Tracheal epithelial cell (primary cell): ENCODE measurements at places on chromosomes 5 and 9. TPM values are rescaled to one million over a fixed set of nuclear protein-coding genes. Genes with fewer than 3 reads are reported as not detected.

The AFAP1L1 gene
- 12.1 and 26.0 TPM in 2 replicates for total RNA-seq

The WNK2 gene
- total RNA-seq: 0.24 TPM in 1 of 2 replicates, not detected in the other

The MOCS2 gene
- 18.8 and 23.2 TPM in 2 replicates for total RNA-seq

The OR1J2 gene
- total RNA-seq: not detected in 2 replicates

The TSTD2 gene
- 10.7 and 11.6 TPM in 2 replicates for total RNA-seq

The SMC2 gene
- total RNA-seq: 3.8 and 6.3 TPM in 2 replicates

The PDGFRB gene
- under 0.01 and 0.24 TPM in 2 replicates for total RNA-seq

The SLC25A2 gene
- total RNA-seq: not detected in 2 replicates

The FAXDC2 gene
- total RNA-seq: 1.7 and 2.1 TPM in 2 replicates

The RNF224 gene
- total RNA-seq: under 0.01 and 0.21 TPM in 2 replicates

The PPP3R2 gene
- total RNA-seq: not detected in 2 replicates

The F2RL1 gene
- 32.2 and 94.9 TPM in 2 replicates for total RNA-seq

The SLC46A2 gene
- not detected in 2 replicates for total RNA-seq

The PCDHB11 gene
- total RNA-seq: 0.24 and 0.43 TPM in 2 replicates

The FOXD4L4 gene
- not detected in 2 replicates for total RNA-seq

The CCDC183 gene
- total RNA-seq: 0.43 TPM in 1 of 2 replicates, not detected in the other

The BHMT2 gene
- total RNA-seq: 3.9 TPM in 1 of 2 replicates, not detected in the other

The SLIT3 gene
- total RNA-seq: 1.3 and 2.7 TPM in 2 replicates

The EQTN gene
- not detected in 2 replicates for total RNA-seq

The SIGMAR1 gene
- total RNA-seq: 68.9 and 81.4 TPM in 2 replicates

The TMC1 gene
- total RNA-seq: not detected in 2 replicates

The GABRP gene
- total RNA-seq: under 0.01 TPM in 1 of 2 replicates, not detected in the other

The ATP10B gene
- total RNA-seq: 0.96 and 1.3 TPM in 2 replicates

The TRIM7 gene
- 28.2 and 43.3 TPM in 2 replicates for total RNA-seq

The LCNL1 gene
- not detected in 2 replicates for total RNA-seq

The PHF19 gene
- total RNA-seq: 7.0 and 7.7 TPM in 2 replicates

The KIF12 gene
- total RNA-seq: 2.4 TPM in 1 of 2 replicates, not detected in the other

The DHFR gene
- 2.6 and 4.8 TPM in 2 replicates for total RNA-seq

The RAD1 gene
- 16.1 and 22.2 TPM in 2 replicates for total RNA-seq

The EIF4E1B gene
- not detected in 2 replicates for total RNA-seq

The UAP1L1 gene
- total RNA-seq: 1.7 and 13.3 TPM in 2 replicates

The CDH9 gene
- total RNA-seq: not detected in 2 replicates

The OMD gene
- total RNA-seq: not detected in 2 replicates

The SOX30 gene
- total RNA-seq: 0.24 TPM in 1 of 2 replicates, not detected in the other

The FGFR4 gene
- total RNA-seq: 3.8 and 4.6 TPM in 2 replicates

The NKD2 gene
- total RNA-seq: 0.24 TPM in 1 of 2 replicates, not detected in the other

The CARTPT gene
- not detected in 2 replicates for total RNA-seq

The TEK gene
- under 0.01 TPM in 2 replicates for total RNA-seq

The CA9 gene
- 9.6 and 35.2 TPM in 2 replicates for total RNA-seq

The ZNF883 gene
- 0.96 and 1.1 TPM in 2 replicates for total RNA-seq

The OR5C1 gene
- not detected in 2 replicates for total RNA-seq

The PCDHGB6 gene
- 0.48 and 0.64 TPM in 2 replicates for total RNA-seq

The NPR3 gene
- 2.9 and 12.8 TPM in 2 replicates for total RNA-seq

The IFNE gene
- 5.3 and 6.2 TPM in 2 replicates for total RNA-seq

The PCDHGB1 gene
- 0.21 and 0.24 TPM in 2 replicates for total RNA-seq

The ANKRD55 gene
- not detected in 2 replicates for total RNA-seq

The FBXO38 gene
- 41.1 and 48.7 TPM in 2 replicates for total RNA-seq

The MEIKIN gene
- not detected in 2 replicates for total RNA-seq

The TRMT10B gene
- total RNA-seq: 2.2 and 3.2 TPM in 2 replicates

The MLANA gene
- not detected in 2 replicates for total RNA-seq
